Left ventricle myocardium inferior (tissue), 1 donor: ENCODE measurements at places on chromosomes 12 and 14. TPM values are rescaled to one million over a fixed set of nuclear protein-coding genes. Genes with fewer than 3 reads are reported as not detected.

- DNase-seq, result no peak
Measured at GRCh38 chr12:95474660-95474958, 657 bp downstream of the METAP2 start.

- no peak for DNase-seq
Measured at GRCh38 chr12:32451816-32452215, 52.5 kb downstream of the FGD4 start.

DNA sequence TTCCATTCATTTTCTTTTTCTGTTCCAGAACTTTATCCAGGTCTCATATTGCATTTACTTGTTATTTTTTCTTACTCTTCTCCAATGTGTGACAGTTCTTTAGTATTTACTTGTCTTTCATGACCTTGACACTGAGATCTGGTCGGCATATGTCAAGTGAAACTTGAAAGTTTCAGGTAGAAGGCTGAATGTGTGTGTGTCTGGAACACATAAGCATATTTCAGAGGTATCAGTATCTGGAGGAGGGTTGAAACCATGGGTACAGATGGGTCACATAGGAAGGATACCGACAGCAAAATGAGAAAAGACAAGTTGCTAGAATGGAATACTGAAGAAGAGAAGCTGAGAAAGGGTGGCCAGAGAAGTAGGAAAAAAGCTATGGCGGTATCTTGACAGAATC lies 22.5 kb upstream of the PTGDR start:
- DNase-seq, result no peak

CAPZA3 gene
- not detected for total RNA-seq

GRCh38 chr12:66964629-66965028 lies 285.8 kb upstream of the GRIP1 start:
- DNase-seq, result no peak

KIF5A gene
- total RNA-seq, result 0.08 TPM

DNA sequence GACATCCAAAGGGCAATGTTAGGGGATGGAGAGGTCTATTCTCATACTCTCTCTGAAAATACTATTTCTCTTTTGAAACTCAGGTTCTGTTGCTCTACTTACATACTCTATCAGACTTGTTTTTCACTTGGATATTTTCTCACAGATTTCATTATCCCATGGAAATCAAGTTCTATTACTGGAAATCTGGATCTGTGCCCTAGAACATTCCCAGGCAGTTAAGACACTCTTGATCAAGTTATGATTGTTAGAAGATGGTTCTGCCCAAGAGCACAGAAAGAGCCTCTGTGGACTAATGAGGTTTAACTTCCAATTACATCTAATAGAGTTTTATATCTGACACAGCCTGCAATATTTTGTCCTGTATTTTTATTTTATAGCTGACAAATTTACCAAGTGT lies 591.0 kb upstream of the ATP2B1 start:
- DNase-seq, result no peak

DNA sequence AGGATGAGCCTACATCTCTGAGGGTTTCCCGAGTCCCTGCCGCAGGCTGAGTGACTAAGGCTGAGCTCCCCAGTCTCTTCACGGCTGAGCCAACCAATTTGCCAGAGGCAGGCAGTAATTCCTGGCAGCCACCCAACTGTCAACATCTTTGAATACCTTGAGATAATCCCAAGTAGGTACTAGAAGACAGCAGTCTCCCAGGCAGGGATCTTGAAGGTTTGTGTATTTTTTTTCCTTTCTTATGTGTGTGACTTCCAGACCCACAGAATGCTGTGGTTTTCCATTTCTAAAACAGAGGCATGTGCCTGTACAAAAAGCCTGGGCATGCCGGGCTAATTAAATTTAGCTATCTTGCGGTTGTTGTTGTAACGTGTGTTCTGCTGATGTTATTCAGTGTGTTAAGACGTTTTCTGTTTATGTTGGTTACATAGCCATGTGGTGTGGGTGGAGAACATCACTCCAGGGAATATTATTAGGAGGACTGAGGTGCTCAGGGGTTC lies 155.5 kb downstream of the ANO2 start:
- no peak for DNase-seq

GRIN2B gene
- total RNA-seq, result 0.03 TPM

DNA sequence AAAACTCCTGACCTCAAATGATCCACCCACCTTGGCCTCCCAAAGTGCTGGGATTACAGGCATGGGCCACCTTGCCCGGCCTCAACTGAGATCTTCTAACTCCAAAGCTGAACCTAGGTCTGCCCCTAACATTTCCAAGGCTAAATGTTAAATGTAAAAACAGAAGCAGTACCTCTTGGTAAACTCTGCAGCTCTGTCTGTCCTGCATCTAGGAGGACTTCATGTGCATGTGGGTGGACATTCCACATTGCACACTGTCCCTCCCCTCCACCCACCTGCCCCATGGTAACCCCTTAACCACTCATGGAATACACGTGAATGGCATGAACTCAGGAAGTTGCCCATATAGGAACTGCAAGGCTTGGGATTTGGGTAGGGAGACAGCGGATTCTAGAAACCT lies 33.1 kb downstream of the SNX6 start:
- no peak for DNase-seq

DNA sequence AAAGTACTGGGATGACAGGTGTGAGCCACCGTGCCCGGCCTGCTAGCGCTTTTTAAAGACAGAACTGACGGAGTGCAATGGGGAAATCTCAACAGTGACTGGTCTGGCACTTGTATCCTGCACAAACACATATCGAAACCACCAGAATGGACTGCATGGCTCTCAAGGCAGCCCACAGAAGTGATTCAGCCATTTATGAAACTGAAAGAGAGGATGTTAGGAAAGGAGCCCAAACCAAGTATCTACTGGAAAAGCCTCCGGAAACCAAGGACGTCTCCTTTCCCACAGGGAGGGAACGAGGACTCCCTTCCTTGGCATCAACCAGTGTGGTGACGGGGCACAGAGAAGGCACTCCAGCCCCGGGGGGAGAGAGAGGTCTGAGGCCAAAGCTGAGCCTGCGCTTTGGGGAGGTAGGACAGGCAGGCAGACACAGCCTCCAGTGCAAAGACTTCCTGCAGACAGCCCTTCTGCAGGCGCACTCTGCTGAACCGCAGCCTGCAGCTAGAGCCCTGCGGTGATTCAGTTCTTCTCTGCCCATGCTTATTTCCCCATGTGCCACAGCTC lies 16.5 kb downstream of the SLC15A4 start:
- DNase-seq, result no peak

GRCh38 chr12:42162193-42162592 lies 17.5 kb upstream of the GXYLT1 start:
- DNase-seq, result no peak

GRCh38 chr14:35164849-35165248 lies 42.5 kb downstream of the PRORP start:
- DNase-seq, result no peak

- DNase-seq, result no peak
Measured at GRCh38 chr12:121892673-121893561, 4.3 kb downstream of the PSMD9 start.

- DNase-seq, result no peak
Measured at GRCh38 chr12:47082283-47082682, 2.5 kb upstream of the AMIGO2 start.

CLEC2A gene
- not detected for total RNA-seq

- DNase-seq, result no peak
Measured at GRCh38 chr14:99256483-99256874, 15.5 kb downstream of the BCL11B start.

- no peak for DNase-seq
Measured at GRCh38 chr14:54301359-54301758, 95.4 kb upstream of the CDKN3 start.

SLC17A8 gene
- total RNA-seq, result not detected

DNA sequence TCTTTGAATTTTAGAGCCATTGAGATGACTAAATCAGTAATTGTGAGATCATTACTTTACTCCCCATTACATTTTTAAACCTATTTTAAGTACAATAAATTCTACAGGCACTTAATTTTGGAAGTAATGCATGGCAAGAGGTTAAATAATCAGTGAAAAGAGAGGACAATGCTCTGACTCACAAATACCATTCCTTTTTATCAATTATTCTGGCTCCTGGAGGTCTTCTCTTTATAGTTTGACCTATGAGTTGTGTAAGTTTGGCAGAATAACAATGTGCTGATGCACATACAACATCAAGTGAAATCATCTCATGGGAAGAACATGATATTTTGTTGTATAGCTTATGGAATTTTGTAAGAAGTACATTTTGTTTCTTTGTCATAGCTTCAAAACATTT lies 166.7 kb downstream of the TMTC3 start:
- DNase-seq, result no peak

DACT1 gene
- total RNA-seq, result 3.4 TPM

DNA sequence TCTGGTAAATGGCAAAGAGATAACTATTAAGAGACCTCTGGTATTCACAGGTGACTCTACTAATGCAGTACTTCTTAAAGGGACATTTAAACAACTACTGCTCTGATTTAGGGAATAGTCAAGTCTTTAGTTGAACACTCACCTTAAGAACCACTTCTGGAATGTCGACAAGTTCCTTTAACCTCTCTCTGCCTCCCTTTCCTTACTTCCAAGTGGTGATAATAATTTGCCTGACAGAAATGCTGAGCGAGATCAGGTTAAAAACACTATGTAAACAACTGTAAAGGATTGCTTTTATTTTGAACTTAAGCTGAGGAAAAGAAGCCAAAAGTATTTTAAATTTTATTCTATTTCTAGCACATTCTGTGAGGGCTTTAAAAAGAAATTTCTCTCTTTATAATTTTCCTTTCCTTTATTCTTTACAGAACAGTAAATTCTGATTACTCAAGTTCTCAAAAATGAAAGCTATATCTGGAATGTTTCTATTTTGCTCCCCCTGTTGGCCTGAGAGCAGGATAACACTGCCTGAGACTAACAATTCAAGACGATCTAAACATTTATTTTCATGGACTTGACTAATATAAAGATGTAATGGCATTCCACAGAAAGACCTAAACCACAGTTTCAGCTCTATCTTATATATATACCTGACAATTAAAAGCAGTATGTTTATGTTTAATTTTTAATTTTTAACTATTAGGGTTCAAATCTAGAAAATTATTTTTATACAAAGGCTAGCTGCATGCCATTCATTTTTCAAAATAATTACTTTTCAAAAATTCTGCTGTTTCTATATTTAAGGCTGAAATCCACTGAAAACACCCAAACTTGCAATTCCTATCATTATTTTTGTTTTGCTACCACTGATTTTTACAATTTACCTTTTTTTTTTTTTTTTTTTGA lies 29.2 kb downstream of the ZCCHC8 start:
- no peak for DNase-seq

DNA sequence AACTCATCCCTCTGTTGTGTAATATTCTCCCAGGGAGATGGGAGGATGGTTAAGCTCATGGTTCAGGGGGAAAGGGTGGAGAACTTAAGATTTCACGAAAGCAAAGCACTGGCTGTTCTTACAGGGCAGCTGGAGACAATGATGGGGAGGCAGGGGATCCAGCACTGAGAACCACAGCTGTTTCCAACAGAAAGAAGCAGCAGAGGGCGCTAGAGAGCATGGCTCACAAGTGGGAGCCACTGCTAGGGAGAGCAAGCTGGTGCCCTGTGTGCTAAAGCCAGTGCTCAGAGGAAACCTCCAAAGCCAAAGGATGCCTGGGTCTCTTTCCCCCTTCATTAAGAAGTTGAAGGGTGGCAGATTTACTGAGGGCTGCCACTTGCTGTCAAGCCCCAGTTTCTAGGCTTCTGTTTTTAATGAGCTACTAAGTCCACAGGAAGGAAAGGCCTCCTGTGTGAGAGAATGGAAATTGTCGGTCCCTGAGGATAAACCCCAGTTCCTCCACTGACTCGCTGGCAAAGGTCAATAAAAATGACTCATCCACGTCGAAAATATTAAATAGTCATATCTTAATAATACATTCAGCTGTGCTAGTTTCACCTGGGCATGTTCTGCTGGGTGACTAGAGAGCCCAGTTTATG lies 199.7 kb downstream of the ANO2 start:
- peak; percentile 66 for DNase-seq

DNA sequence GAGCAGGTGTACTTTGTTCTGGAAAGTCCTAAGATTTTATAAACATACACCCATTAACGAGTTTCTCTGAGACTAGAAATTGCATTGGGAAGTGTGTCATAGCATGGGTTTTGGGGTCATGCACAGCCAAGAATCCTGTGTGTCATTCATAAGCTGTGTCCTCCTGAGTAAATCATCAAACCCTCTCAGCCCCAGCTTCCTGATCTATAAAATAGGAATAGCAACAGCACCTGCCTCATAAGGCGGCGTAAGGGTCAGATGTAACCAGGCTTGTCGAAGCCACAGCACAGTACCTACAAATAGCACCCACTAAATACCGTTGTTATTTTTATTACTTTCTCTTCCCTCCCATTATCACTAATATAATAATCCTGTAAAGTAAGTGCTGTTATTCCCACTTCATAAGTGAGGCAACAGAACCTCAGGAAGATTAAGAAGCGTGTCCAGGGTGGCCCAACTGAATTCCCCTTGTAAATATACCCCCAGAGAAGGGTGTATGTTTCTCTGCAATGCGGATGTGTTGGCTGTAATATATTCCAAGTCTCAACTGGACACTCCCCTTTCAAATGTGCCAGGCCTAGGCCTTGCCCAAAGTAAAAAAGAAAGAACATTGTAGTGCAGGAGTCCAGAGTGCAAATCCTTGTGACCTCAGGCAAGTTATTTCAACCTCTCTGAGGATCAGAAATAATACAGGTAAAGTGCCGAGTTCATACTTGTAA lies 188.3 kb upstream of the BCL2L14 start:
- no peak for DNase-seq

TSPAN8 gene
- 0.41 TPM for total RNA-seq

- no peak for DNase-seq
Measured at GRCh38 chr12:113639474-113639873, 167.8 kb upstream of the LHX5 start.

RNASE1 gene
- 294 TPM for total RNA-seq

- DNase-seq, result peak; percentile 15
Measured at GRCh38 chr12:24742378-24742777, 206.5 kb downstream of the BCAT1 start.

DNA sequence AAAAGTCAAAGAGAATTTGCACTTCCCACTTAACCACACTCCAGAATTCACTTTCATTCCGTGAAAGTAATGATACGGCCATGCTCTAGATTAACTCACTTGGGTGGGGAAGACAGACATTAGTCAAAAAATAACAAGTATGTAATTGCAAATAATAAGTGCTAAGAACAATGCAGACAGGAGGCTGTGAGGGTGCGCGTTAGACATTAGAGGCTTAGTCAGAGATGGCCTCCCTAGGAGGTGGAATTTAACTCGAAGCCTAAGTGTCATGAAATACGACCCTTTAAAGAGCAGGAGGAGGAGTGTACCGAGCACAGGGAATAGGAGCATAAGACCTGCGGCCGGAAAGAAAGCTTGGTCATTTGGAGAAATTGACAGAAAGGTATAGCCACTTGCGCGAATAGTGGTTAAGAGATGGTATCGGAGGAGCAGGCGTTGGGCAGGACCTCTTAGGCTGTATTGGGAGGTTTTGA lies 628 bp downstream of the SNRPF start:
- DNase-seq, result no peak

OR4K13 gene
- not detected for total RNA-seq

ERBB3 gene
- total RNA-seq, result 2.3 TPM

CLEC14A gene
- 34.3 TPM for total RNA-seq

- DNase-seq, result peak; percentile 57
Measured at GRCh38 chr14:34064349-34064748, 113.5 kb upstream of the EGLN3 start.

GRCh38 chr14:69648480-69649451 lies 37.4 kb downstream of the SUSD6 start:
- no peak for DNase-seq

SLC10A1 gene
- not detected for total RNA-seq
